ENCODE measurements at places on chromosomes 16 and 17.
A peak's percentile ranks its signal among the peaks of the same experiment; 100 is the strongest.

GRCh38 chr17:14305785-14306496, 5.1 kb downstream of the HS3ST3B1 start:
- DNase-seq, result no peak

DNA sequence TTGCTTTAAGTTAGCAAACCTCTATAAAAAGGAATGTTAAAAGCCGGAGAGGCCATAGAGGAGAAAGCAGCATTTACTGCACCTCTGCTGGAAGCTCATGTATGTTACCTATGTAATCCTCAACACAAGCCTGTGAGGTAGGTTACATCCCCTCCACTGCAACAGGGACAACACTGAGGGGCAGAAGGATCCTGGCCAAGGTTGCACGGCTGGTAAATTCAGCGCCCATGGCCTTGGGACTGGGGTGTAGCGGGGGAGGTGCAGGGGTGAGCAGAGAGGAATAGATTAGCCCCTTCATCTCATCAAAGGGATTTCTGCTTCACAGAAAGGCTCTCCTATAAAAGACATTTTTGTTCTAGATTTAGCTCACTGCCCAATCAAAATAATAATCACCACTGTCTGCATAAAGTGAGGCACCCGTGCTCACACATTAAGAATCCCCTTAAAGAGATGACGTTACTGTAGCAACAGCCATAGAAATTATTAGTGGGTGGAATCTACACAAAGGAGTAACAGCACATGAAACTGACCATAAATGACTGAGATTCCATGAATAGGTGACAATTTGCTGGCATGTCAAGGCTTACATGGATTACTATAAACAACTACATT, 3.3 kb downstream of the ZCCHC14 start:
- DNase-seq, result no peak

GRCh38 chr17:56141046-56141839, 12.0 kb upstream of the ANKFN1 start:
- DNase-seq, result no peak

DNA sequence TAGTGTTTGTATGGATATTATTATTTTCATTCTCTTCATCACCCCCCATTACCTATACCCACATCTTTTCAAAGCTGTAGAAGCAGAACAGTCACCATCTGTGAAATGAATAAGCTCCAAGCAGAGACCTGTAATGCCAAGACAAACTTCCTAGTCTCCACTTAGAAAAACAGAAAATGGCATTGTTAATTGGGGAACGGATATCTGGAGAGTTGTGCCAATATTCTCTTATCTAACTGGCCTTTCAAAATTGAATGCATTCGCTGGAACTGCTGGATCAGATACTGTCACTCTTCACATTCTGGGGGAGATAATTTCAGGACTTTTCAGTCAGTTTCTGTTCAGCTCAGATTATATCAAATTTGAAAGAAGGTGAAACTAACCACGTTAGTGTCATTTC, 464.4 kb upstream of the GOT2 start:
- no peak for DNase-seq

GRCh38 chr16:56102183-56102686, 89.1 kb upstream of the GNAO1 start:
- peak; percentile 81 for DNase-seq

DNA sequence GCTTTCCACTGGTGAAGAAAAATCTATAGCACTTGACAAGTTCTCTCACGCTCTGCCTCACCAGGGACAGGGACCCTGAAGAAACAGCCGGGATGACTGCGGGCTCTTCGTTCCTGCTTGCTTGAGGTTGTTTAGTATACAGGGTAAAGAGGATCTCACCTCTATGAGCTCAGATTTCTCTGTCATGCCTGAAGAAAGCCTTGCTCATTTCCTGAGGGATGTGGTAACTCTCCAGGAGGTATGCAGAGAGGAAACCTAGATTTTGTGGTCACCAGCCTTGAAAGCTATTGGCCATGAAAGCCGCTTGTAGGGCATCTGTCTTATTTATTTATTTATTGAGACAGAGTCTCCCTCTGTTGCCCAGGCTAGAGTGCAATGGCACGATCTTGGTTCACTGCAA, 23.2 kb downstream of the USP43 start:
- DNase-seq, result no peak

All from sigmoid colon (tissue), 7 donors.